ENCODE measurements at places on chromosomes 2 and 18.

DNA sequence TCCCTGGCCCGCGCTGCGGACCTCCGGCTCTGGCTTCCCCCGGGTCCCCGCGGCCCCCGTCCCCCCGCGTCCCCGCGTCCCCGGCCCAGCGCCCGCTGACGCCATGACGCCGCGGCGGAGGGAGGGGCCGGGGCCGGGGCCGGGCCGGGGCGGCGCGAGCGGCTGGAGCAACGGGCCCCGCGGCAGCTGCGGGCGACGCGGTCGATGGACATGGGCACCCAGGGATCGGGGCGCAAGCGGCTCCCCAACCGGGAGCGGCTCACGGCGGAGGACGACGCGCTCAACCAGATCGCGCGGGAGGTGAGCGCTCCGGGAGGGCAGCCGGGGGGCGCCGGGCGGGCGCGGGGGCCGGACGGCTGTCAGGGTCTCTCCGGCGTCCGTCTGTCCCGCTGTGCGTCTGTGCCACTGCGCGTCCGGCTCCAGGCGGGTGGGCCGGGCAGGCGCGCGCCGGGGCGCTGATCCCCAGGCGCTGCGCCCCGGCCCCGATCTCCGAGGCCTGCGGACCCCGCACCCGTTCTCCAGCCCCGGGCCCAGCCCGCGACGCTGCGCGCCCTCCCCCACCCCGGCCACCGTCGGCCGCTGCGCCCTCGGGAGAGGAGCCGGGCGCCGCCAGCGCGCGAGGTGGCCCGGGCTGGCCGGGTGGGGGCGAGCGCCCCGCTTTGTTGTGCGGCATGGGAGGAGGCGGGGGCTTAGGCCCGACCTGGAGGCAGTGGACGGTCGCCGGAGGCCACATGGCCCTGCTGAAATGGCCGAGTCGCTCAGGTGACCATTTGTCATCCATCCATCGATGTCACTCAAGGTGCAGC is at the start of gene LRRFIP1:
Gene LRRFIP1, plus strand, starts transcription at position 147 of the 806 bp plus-strand sequence. Its CDS starts 58 bp downstream, at position 205.
- no peak for DNase-seq

- DNase-seq, result no peak
These were observed 226.1 kb upstream of the HNRNPA3 start for GRCh38 chr2:176986487-176986886.

DNA sequence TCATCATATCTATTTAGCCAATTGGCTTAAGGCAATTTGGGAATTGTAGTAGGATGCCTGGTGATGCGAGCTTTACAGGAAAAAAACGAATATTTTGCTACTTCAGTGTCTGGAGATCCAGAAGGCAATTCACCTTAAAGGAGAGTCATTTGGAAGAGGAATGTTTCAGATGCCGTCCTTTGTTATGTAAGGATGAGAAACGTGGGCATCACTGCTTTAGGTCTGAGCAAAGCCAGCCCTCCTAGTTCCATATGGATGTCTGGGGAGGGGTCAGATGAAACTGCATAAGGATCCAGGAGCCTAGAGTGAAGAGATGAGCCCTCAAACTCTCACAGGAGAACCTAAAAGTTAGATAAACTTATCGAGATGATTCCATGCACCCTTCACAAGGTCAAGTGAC is 30.9 kb upstream of the DOCK10 start:
- DNase-seq, result no peak

DNA sequence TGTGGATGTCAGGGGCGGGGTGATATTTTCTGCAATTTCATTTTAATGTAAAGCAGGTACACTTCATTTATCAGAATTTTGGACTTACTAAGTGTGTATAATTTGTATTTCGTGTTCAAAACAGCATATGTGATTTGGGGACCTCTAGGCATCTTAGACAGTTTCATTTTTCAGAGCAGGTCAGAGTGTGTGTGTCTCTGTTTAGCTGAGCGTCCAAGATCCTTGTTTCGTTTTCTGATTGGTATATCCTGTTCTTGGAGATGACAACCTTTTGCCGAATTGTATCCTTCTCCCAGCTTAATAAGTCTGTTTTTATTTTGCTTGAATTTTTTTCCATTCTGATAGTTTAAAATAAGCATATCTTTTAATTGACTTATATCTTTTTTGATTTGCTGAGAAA is 128.3 kb downstream of the KCNJ3 start:
- no peak for DNase-seq

- no peak for DNase-seq
These were observed 174.9 kb downstream of the EPHA4 start for GRCh38 chr2:221397187-221397586.

Data from NCI-H187 treated with DMSO at 0.1 percent for 48 hours (cell line).